ENCODE measurements at places on chromosomes 11 and 22. TPM values are rescaled to one million over a fixed set of nuclear protein-coding genes. Genes with fewer than 3 reads are reported as not detected.

The CDKN1C gene
- 1.1 TPM for polyA plus RNA-seq

The AGBL2 gene
- polyA plus RNA-seq = 5.5 TPM

The CCDC87 gene
- 0.06 TPM for polyA plus RNA-seq

The NEAT1 gene
- polyA plus RNA-seq = 435 TPM

The ASCL3 gene
- not detected for polyA plus RNA-seq

The SERPING1 gene
- polyA plus RNA-seq = 4.5 TPM

The APOL6 gene
- polyA plus RNA-seq = 0.88 TPM

The ASCL2 gene
- polyA plus RNA-seq = not detected

The NXPE2 gene
- polyA plus RNA-seq = not detected

The OTOG gene
- not detected for polyA plus RNA-seq

The UBE2L6 gene
- polyA plus RNA-seq = 65.9 TPM

The RAC2 gene
- polyA plus RNA-seq = 29.9 TPM

The CREB3L1 gene
- 14.0 TPM for polyA plus RNA-seq

The RAG2 gene
- 0.34 TPM for polyA plus RNA-seq

The ART1 gene
- polyA plus RNA-seq = not detected
